Vagina (tissue), 2 donors: ENCODE measurements at places on chromosomes 7 and 10.

DNA sequence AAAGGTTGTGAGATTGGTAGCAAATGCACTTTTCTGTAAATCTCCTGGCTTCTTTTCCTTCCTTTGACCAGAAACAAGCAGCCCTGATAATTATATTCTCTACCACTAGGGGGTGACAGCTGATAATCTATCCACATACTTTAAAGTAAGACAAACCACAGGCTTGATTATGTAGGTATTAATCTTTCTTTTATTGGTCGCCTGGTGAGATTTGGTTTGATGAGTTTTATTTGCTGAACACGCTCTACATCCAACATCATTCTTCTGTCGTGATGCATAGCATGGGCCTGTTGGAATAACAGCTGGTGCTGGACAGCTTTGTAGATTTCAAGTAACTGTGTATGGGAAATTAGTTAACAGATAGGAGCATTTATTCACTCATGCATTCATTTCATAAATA is 63.5 kb downstream of the ZNF365 start:
- H3K4me1 ChIP-seq = peaks cover 10% of the 10 kb centered on the region
- no peak overlapping the region for H3K4me3 ChIP-seq
- H3K27ac ChIP-seq = no peak overlapping the region

DNA sequence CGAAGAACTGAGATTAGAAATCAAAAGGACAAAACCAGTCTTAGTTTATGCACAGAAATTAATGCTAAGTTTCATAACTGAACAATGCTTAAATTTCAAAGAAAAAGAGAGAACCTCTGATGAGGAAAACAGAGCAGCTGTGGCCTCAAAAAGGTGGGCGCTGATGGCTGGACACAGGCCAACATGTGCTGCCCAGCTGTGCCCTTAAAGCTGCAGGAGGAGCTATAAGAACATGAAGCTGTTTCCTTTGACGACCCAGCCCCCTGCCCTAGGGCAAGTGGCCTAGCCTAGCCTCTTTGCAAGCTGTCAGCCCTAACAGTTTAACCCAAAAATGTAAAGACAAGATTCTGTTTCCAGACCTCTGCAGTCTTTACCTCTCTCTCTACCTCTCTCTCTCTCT is 107.7 kb downstream of the GRID1 start:
- H3K27ac ChIP-seq = no peak overlapping the region
- H3K4me1 ChIP-seq = peaks cover 20% of the 10 kb centered on the region
- no peak overlapping the region for H3K4me3 ChIP-seq
- H3K36me3 ChIP-seq = no peaks in the 10 kb centered on the region

DNA sequence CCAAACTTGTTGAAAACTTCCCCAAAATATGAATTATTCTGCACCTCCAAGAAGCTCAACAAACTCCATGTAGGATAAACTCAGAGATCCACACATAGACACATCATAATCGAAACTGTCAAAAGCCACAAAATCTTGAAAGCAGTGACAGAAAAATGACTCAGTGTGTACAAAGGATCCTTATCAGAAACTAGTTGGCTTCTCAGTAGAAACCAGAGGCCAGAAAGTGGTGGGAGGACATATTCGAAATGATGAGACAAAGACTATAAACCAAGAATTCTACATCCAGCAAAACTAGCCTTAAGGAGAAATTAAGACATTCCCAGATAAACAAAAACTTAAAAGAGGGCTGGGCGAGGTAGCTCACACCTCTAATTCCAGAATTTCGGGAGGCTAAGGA is 38.5 kb downstream of the MCMBP start:
- H3K36me3 ChIP-seq = peaks cover 81% of the 10 kb centered on the region
- no peak overlapping the region for H3K4me3 ChIP-seq
- no peaks in the 10 kb centered on the region for H3K27me3 ChIP-seq

GRCh38 chr7:137634356-137634755 is 212.4 kb downstream of the DGKI start:
- H3K4me1 ChIP-seq = no peaks in the 10 kb centered on the region
- no peaks in the 10 kb centered on the region for H3K36me3 ChIP-seq
- no peak for DNase-seq
- H3K27me3 ChIP-seq = no peaks in the 10 kb centered on the region
- no peak overlapping the region for H3K4me3 ChIP-seq

DNA sequence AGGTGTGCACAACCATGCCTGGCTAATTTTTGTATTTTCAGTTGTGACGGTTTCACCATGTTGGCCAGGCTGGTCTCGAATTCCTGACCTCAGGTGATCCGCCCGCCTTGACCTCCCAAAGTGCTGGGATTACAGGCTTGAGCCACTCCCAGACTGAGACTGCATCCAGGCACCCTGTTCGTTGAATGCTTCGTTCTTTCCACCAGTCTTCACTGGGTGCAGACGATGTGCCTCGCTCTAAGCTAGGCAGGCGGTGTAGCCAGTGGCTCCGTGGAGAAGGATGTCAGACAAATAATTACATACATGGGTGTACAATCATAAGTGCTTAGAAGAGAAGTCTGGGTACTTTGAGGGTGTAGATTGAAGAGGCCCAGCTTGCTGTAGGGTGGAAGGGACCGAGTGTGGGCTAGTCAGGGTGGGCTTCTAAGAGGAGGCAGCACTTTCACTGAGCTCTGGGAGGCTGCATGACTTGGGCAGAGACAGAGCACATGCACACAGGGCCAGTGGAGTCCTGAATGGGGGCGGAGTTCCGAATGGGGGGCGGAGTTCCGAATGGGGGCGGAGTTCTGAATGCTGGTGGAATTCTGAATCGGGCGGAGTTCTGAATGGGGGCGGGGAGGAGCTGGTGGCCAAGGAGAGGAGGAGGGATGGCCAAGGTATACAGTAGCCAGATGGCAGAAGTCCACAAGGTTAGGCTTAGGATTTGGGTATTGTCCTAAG is 74.3 kb downstream of the COL26A1 start:
- no peaks in the 10 kb centered on the region for H3K4me1 ChIP-seq
- H3K27me3 ChIP-seq = no peaks in the 10 kb centered on the region
- no peak overlapping the region for H3K27ac ChIP-seq
- no peak overlapping the region for H3K4me3 ChIP-seq

DNA sequence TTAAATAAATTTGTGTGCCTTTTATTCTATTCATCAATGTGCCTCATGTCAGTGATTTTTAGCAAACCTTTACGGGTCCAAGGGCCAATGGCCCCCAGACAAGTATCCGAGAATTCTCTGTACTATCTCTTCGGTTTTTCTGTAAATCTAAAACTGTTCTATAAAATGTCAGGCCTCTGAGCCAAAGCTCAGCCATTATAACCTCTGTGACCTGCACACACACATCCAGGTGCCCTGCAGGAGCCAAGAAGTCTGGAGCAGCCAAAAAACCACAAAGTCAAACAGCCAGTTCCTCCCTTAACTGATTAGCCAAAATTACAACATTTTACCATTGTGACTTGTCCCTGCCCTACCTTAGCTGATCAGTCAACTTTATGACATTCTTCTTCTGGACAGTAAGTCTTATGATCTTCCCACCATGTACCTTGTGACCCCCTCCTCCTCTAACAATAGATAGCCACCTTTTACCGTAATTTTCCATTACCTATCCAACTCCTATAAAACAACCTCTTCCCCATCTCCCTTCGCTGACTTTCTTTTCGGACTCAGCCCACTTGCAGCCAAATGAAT is 363.8 kb downstream of the SEMA3D start:
- no peak overlapping the region for H3K4me3 ChIP-seq
- H3K27ac ChIP-seq = no peak overlapping the region
- no peaks in the 10 kb centered on the region for H3K27me3 ChIP-seq
- no peaks in the 10 kb centered on the region for H3K4me1 ChIP-seq
- no peaks in the 10 kb centered on the region for H3K36me3 ChIP-seq

DNA sequence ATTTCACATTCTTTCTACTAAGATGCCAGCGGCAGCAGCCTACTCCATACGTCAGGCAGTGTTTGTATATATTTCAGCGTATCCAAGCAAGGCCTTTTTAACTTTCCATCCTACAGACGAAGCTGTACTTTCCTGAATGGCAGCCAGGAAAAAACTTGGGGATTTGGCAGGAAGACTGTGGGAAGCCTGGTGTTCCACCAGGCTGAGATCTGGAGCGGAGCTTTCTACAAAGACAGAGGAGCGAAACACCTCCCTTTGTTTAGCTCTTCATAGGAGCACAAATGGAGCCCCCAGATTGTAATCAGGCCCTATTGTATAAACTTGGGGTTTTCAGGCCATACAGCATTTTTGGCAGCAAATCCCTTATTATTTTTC is 143.8 kb downstream of the TES start:
- peaks cover 51% of the 10 kb centered on the region for H3K4me1 ChIP-seq
- H3K27me3 ChIP-seq = no peaks in the 10 kb centered on the region
- DNase-seq = no peak
- no peak overlapping the region for H3K4me3 ChIP-seq
